ENCODE measurements at places on chromosomes 11 and 22. TPM values are rescaled to one million over a fixed set of nuclear protein-coding genes. Genes with fewer than 3 reads are reported as not detected.

Gene NELL1
- total RNA-seq, result not detected

DNA sequence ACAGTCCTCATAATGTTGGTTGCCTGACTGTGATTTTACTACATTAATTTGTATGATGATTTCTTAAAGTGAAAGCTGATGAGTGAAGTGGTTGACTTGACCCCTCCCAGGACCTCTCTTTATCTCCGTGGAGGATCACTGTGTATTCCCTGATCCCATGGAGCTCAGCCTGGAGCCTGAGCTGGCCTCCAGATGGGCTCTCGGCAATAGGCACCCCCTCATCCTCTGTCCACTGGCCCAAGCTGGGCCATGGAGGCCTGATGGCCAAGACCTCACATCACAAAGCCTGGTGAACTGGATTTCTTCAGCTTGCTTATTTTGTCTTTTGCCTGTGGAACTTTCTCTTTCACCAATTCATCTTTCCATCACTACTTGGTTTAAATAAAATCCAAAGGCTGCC lies 75.2 kb downstream of the WNT11 start:
- no peak for DNase-seq
- no peak overlapping the region for H3K27ac ChIP-seq
- peaks cover 6% of the 10 kb centered on the region for H3K36me3 ChIP-seq
- no peaks in the 10 kb centered on the region for H3K27me3 ChIP-seq
- no peaks in the 10 kb centered on the region for H3K4me1 ChIP-seq

DNA sequence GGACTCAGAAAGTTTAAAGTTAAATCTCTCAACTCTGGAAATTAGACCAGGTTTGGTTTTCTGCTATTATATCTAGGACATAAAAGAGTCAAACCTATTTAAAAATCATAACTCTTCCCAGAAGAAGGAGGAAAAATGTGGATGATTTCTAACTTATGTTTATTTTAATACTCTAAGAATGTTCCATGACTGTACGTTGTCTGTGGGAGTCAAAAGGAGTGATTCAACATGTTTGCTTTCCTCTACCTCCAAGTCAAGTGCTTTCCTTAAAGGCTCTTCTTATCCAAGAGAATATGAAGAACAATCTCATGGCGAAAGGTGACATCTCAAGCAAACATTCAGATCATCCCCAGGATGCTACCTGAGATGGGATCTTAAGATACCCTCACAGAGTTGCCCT lies 21.6 kb downstream of the OR51E1 start:
- H3K27me3 ChIP-seq, result peaks cover 54% of the 10 kb centered on the region
- H3K27ac ChIP-seq, result no peak overlapping the region
- no peak overlapping the region for H3K4me3 ChIP-seq
- H3K4me1 ChIP-seq, result no peaks in the 10 kb centered on the region

DNA sequence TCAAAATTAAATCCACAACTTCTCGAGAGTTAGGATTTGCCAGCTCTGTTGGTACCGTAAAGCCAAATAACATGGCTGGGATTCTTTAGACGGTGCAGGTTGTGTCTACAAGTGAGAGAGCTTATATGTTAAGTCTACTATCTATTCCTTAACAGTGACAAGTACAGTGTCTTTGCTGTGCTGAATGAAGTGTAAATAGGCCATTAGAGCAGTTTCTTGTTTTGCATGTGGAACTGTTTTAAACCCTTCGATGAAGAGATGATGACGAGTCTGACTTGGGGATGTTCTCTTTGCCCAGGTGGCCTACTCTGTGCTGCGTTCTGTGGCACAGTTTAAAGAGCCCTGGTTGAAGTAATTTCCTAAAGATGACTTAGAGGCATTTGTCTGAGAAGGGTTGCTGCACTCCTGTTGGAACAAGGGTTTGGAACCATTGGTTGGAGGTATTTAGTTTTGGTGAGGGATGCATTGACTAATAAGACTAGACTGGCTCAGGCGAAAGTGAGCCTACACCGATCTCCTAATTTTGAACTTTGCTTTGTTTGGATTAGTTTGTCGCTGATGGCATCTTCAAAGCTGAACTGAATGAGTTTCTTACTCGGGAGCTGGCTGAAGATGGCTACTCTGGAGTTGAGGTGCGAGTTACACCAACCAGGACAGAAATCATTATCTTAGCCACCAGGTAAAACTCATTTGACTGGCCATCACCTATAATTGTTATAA lies 988 bp downstream of the RPS3 start:
- peak; percentile 40 for DNase-seq
- H3K27ac ChIP-seq, result peak overlapping the region; percentile 99
- H3K36me3 ChIP-seq, result peaks cover 60% of the 10 kb centered on the region
- no peaks in the 10 kb centered on the region for H3K27me3 ChIP-seq
- H3K4me3 ChIP-seq, result peak overlapping the region; percentile 95

Gene RAG2
- not detected for total RNA-seq

GRCh38 chr11:119029069-119029339 lies 1.7 kb downstream of the SLC37A4 start:
- no peak overlapping the region for H3K27ac ChIP-seq
- DNase-seq, result no peak
- no peaks in the 10 kb centered on the region for H3K27me3 ChIP-seq

- no peak for DNase-seq
- no peaks in the 10 kb centered on the region for H3K27me3 ChIP-seq
- no peaks in the 10 kb centered on the region for H3K36me3 ChIP-seq
- no peak overlapping the region for H3K27ac ChIP-seq
Measured at GRCh38 chr11:57057561-57057960, 68.8 kb downstream of the OR5AK2 start.

Measured in MCF 10A (cell line).